Inflammatory macrophage (primary cell): ENCODE measurements at places on chromosomes 3 and 15.

GRCh38 chr3:184241447-184242296, 7.1 kb downstream of the ALG3 start:
- no peak for DNase-seq

- no peak for DNase-seq
These were observed 86.3 kb upstream of the TCF12 start for GRCh38 chr15:56832125-56832524.

DNA sequence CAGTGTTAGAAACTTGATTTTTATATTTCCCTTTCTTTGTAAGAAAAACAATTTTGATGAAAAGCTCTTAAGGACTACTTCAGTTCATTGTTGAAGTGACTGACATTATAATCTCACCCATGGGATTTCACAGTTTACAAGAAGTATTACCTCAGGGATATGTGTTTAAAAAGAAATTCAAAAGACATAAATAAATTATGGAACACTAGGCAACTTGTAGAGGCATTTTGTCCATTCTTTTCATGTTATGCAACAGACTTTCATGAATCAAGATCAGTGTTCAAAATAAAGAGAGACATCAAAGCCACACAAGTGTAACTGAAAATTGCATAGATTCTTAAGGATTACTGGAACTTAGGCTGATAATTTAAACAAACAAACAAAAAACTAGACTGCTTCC, 196.8 kb upstream of the AGTR1 start:
- no peak for DNase-seq

DNA sequence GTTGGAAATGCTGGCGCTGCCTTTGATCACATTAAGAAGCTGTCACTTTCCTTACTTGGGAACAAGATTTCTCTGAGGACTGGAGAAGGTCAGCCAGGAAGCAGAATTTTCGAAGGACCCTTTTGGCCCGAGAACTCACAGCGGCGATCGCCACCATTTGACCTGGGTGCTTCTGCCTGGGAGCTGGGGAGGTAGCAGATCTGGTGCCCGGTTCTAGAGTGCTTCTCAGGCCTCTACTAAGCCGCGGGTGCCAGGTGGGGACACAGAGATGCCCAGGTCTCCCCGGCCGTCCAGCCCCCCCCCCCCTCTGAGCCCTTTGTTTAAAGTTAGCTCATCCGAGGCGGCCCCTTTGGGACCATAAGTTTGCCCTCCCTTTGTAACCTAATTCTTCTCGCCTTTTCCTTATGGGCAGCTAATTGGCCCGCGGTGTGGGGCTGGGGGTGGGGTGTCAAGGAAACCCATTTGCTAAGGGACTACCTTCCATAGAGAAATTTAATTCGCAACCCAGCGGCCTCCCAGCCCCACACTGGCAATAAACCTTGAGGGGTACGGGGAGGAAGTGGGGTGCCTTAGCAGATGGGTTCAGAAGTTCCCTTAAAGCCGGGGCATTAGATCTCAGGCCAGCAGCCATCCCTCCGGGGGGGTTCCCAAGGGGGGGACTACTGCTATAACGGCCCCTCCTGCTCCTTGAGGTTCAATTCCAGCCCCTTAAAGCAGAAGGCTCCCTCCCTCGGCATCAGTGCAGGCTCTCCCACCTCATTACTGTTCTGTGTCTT, 1.9 kb downstream of the GATA2 start:
- no peak for DNase-seq

- no peak for DNase-seq
These were observed 633 bp downstream of the THPO start for GRCh38 chr3:184377374-184377773.

GRCh38 chr3:13091898-13092611, 18.8 kb upstream of the IQSEC1 start:
- peak; percentile 88 for DNase-seq

DNA sequence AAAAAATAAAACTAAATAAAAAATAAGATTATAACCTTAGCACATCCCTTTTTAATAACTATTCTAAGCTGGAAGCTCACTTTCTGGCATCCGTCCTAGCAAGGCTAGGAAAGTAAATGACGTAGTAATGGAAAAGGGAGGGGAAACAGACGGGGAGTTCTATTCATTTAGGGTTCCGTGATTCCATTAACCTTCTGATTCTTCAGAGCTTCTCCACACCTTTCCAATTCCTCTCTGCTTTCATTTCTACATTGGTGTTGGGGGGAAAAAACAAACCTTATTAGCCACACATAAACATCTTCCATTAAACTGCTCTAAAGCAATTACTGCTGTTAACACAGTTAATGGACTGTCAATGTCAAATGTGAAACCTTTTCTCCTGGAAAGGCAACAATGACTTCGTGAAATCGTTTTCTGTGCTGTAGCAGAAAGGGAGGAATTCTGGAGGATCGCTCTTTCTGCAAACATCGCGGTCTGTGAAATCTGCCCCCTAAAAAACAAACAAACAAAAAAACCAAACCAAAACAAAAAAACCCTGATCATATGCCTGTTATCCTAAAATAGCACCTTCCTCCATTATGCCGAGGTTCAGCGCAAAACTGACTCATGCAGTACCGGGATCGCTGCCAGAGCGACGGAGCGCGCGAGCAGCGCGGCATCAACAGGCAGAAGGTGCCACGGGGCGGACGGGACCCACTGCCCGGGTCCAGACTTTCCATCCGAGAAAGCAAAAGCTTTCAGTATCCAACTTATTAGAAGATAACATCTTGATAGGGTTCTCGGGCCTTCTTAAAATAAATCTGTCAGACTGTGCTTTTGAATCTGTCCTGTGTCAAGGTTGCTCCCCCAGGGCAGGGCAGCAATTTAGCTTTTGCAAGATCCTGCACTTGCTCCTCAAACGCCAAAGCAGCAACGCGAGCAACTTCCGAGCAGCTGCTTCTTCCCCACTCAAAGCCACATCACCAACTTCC, 156.2 kb downstream of the FGF12 start:
- DNase-seq: peak; percentile 11

DNA sequence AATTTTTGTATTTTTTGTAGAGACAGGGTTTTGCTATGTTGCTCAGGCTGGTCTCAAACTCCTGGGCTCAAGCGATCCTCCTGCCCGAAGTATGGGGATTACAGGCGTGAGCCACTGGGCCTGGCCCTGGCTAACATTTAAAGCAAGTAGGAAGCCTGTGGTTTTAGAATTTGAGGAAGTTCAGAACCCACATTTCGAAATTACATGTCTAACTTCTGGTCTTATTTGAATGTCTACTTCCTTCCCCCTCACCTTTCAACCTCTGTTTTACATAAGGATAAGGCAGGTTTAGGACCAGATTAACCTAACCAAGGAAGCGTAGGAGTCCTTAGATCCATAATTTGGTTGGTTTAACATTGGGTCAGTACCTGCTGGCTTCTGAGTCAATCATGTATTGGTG, 120.5 kb upstream of the PROK2 start:
- peak; percentile 93 for DNase-seq

DNA sequence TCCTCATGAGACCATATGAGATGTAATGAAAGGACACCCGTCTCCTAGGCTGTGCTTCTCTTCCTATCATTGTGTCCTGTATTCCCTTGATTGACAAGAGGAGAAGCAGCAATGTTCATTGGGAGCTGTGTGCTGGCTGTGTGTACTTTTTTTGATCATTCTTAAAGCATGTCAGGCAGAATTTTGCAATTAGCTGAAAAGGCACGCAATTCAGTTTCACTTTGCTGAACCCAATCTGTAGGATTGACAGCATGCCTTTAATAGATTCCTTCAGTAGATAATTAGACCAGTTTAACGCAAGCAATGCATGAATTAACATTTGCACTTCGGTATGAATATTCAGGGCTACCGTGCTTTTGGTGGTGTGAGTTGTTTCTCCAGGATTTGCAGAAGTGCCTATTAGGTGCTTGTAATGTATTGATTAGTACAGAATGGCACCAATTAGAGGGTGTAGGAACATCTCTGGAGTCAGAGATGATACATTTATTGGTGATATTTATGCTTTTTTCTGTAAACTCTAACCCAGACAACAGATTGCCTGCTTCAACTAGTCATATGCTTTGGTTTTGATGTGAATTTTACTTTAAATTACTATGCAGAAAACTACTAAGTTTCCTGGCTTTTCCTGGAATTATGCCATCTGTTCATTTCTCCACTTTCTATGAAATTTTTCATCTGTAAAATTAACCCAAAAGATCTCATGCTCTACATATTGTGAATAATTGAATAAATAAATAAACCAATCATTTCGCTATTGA, 114.3 kb downstream of the NSUN3 start:
- no peak for DNase-seq

- DNase-seq: no peak
These were observed 17.5 kb downstream of the SENP8 start for GRCh38 chr15:72135719-72136118.

DNA sequence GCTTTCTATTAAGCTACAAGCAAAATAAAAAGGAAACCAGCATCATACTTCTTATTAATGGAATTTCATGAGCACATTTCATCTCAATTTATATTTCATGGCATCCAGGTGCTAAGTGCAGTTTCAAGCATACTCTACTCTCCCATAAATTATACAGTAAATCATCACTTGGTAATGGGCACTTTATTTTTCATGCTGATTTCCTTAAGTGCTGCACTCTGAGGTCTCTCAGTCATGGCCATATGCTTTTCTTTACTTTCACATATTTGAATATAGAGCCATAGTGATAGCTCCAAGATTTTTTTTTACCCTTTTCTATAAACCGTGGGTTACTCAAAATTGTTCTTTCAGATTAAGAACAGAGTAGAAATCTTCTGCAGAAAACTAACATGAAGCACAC, 1505.7 kb upstream of the CADM2 start:
- DNase-seq: no peak

DNA sequence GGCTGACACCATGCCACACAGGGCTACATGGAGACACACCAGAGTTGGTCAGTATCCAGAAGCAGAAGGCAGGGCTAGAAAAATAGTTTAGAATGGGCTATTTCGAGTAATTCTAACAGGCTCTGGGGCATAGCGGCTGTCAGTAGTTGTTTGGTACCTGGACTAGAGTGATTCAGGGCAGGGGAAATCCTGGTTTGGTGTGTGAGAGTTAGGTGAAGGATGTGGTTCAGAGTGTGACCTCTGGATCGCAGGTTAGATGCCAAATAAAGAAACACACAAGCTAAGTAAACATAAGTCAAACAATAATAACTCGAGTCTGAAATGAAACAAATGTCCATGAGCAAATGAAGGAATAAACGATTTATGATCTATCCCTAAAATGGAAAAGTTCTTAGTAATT, 31.5 kb downstream of the CNTN3 start:
- DNase-seq: no peak

DNA sequence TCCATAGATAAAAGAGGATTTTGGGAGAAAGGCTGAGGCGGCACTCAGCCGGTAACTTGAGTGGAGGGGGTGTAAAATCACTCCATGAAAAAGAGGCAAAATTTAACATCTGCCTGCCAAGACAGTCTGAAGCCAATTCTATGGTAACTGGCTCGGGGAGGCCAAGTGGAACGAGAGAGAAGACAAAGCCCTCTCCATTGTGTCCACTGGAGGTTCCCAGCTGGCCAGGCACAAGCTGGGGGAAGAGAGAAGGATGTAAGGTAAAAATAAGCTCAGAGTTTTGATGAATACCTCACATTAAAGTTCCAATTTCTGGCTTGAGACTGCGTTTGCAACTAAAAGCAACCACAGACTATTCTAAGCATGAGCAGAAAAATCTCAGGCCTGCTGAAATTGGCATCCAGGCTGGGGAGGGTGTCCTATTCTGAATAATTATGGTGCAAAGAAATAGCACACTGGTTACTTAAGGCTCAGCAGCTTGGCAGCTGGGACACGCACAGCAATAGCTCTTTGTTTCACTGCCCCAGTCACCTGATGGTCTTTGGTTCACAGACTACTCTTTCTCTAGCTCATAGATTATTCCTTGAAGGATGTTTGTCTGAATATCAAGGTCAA, 48.8 kb downstream of the CHRD start:
- DNase-seq: no peak

GRCh38 chr3:124451630-124452317, 278.5 kb upstream of the UMPS start:
- peak; percentile 12 for DNase-seq

- DNase-seq: peak; percentile 65
These were observed 17.2 kb upstream of the TIMP4 start for GRCh38 chr3:12175844-12176453.

GRCh38 chr15:34501131-34501530, 63.5 kb upstream of the GOLGA8A start:
- DNase-seq: no peak

- peak; percentile 87 for DNase-seq
These were observed 17.5 kb upstream of the GNAT1 start for GRCh38 chr3:50173685-50174516.

DNA sequence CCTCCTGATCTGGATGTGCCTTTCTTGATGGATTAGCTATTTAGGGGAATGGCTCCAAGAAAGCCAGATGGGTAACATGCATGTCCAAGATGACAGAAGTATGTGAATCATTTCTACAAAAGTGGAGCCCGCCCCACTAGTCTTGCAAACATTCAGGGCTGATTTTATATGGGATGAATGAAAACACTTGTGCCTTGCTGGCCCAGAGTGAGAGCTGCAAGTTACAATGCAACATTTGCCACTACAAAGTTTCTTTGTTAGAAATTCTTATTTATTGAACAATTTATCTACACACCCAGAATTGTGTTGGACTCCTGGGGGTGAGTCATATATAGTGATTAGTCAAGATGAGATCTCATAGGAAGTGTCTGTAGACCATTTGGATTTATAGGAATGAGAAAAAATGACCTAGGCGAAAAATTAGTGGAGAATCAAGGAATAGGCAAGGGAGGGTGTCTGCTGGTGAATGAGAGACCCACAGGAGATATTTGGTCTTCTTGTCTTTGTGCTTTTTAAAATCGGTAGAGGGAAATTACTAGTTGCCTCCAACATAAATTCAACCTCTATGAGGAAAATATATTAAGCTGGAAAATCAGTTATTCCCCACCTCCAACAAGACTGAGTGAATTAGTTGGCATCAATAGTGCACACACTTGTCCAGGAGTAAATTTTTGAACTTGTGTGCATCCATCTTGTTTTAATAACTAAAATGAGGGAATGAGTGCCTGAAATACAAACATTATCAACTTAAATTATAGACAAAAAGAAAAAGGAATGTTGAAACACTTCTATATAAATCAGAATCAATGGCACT, 53.5 kb upstream of the DCBLD2 start:
- DNase-seq: no peak

GRCh38 chr3:144273601-144274000, 302.0 kb downstream of the DIPK2A start:
- DNase-seq: no peak

GRCh38 chr15:49628379-49628778, 7.5 kb downstream of the DTWD1 start:
- no peak for DNase-seq

DNA sequence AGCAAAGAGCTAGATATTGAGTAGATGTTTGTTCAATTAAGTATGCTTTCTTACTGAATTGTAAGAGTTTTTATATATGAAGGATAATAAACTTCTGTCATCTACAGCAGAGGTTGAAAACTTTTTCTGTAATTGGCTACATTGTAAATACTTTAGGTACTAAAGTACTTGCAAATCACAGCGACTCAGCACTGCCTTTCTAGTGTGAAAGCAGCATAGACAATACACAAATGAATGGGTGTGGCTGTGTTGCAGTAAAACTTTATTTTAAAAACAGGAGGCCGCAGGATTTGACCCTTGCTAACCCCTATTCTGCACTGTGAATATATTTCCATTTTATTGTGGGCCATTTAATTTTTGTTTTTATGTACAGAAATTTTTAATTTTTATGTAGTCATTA, 104.3 kb upstream of the TMC3 start:
- DNase-seq: no peak
